ENCODE measurements at places on chromosomes 6 and 20.

DNA sequence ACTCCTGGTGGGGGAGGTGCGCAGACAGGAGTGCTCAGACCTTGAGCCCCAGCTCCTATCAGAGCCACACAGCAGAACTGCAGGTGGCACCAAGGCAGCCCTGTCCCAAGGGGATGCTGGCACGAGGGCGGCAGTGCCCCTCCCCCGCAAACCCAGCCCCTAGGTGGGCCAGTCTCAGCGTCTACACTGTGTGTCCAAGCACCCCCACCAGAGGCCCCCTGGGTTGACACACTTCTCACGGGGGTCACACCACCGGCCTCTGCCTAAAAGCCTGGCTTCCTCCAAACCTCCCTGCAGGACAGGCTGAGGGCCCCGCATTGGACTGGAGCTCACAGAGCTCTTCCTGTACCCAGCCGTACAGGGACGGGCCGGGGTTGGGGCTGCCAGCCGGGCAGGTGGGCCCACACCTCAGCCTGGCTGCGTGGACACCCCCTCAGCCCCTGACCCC, 8.1 kb downstream of the SLC2A4RG start:
- DNase-seq: no peak

DNA sequence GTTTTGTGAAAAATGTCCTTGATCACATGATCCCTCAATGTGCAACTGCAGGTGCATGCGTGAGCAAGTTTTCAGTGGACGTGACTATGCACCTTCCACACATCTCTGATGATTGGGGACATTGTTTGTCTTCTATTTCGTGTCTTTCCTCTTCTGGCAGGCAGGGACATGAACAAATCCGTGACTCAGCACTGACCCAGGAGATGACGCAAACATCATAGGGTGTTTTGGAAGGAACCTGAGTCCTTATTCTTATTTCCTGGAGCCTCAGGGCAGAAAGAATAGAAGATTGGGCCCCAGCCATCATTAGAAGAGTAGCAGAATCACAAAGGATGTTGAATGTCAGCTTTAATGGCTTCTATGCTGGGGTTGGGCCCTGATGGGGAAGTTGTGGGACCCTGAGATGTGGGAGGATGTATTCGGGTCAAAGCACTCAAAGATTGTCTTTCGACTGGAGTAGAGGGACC, 11.9 kb upstream of the SIRPD start:
- no peak for DNase-seq

- no peak for DNase-seq
These were observed 9.4 kb upstream of the CRIP3 start for GRCh38 chr6:43318011-43318410.

GRCh38 chr6:21186479-21187055, 407.0 kb upstream of the SOX4 start:
- DNase-seq: no peak

DNA sequence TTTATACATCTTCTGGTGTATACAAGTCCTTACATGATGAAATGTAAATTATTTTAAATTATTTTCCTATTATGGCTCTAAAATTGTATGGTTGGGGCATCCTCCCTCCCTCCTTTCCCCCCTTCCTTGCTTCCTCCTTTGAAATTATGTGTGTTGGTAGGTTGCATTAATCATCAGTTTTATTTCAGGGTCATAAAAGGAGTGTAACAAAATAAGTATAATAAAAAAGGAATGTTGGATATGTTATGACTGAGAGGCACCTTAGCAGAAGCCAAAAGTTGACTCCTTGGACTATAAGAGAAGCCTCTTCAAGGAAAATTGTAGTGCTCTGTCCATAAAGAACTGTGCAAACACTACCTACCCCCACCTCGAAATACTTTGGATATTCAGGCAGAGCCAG, 46.6 kb upstream of the PTPRK start:
- DNase-seq: no peak

- DNase-seq: no peak
These were observed 8.1 kb downstream of the LYRM2 start for GRCh38 chr6:89630488-89630887.

DNA sequence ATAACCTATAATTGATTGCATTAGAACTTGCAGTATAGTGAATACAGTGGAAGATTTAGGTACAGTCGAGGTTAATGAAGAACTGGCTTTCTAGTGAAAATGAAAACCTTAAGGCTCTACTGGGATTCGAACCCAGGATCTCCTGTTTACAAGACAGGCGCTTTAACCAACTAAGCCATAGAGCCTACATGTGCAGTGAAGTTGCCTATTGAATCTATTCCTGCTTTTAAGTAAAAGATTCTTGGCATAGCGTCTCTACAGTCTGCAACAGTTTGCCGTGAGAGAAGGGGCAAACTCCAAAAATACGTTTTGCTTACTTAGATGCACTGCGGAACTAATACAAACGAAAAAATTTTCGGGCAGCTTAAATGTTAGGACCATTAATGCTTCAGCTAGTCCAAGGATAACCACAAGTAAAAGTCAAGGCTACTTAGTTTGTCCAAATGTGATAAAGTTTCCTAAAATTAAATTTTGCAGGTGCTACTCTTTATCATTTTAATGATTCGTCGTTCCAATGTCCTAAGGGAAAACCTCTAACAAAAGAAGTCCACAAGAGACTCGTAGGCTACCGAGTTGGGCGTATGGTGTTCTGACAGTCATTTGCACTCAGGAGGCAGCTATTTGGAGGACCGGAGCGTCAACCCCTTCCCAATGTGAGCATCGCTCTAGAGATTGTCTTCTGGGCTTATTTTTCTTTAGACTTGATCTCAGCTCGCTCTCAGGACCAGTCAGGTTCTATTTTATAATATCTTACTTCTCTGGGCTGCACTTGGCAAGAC, 31.3 kb upstream of the ZSCAN23 start:
- no peak for DNase-seq

- DNase-seq: no peak
These were observed 835.3 kb upstream of the EPHA7 start for GRCh38 chr6:94254689-94255088.

GRCh38 chr6:169034516-169035167, 219.0 kb downstream of the THBS2 start:
- no peak for DNase-seq

DNA sequence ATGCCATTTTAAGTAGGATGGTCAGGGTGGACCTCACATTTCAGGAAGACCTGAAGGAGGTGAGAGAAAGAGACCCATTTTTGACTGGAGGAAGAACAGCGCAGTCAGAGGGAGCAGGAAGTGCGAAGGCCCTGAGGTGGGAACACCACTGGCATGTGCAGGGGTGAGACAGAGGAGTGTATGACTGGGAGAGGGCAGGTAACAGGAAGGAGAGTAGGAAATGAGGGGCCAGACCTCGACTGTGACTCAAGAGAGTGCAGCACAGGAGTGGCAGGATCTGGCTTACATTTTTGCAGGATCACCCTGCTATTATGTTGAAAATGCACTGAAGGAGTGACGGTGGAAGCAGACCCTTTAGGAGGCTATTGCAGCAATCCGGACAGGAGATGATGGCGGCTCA, 117.7 kb upstream of the CDYL start:
- DNase-seq: no peak

DNA sequence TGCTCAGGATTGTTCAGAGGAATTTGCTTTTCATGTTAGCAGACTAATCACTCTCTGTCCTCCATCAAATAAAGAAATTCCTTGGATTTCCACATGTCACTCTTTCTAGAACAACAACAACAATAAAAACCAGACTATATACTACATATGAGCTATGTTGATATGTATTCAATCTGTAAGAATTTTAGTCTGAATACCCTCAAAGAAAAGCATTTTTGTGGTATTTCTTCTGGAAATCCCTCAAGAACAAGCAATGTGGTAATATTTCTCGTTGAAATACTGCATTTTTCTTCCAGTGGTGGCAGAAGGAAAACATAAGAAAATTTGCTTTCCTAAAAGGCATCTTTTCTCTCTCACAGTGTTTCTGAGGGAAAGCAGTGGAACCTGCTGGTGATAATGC, 312.6 kb upstream of the RSPO3 start:
- DNase-seq: no peak

- DNase-seq: no peak
These were observed 30.4 kb downstream of the ZC3H12D start for GRCh38 chr6:149454346-149454848.

GRCh38 chr6:124436803-124437202, 525.4 kb upstream of the RNF217 start:
- DNase-seq: no peak

DNA sequence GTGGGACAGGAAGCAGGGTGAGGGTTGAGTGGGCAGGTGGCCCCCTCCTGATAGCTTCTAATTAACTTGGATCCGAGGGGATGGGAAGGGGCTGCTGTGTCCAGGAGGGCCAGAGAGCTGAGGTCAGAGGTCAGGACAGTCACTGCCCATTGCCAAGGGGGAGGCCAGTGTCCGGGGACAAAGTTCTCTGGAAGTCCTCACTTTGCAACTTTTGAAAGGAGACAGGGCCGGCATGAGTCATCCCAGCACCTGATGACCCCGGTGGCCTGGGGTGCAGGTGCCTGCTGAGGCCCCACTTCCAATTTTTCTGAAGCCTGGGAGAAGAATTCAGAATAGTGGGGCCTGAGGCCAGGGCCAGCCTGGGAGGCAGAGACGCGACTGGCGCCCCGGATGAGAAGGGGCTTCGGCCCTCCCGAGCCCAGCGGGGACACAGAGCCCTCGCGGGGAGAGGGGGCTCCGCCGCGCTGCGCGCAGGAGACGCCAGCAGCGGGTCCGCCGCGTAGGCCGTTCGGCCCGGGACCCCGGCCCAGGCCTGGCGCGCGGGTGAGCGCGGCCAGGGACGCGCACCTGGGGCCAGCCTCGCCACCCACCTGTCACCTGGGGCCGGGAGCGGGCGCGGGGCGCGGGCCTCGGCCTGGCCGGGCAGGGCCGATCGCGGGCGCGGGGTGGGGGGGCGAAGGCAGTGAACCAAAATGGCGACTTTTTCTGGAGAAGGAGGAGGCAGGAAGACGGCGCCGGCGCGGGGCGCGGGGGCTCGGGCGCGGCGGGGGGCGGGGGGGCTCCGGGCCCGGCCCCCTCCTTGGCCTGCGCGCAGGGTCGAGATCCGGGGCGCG, 586 bp downstream of the ZNF512B start:
- no peak for DNase-seq

GRCh38 chr6:166555086-166555485, 31.4 kb downstream of the RAMACL start:
- DNase-seq: no peak

- no peak for DNase-seq
These were observed 31.9 kb downstream of the HIVEP2 start for GRCh38 chr6:142913036-142913510.

DNA sequence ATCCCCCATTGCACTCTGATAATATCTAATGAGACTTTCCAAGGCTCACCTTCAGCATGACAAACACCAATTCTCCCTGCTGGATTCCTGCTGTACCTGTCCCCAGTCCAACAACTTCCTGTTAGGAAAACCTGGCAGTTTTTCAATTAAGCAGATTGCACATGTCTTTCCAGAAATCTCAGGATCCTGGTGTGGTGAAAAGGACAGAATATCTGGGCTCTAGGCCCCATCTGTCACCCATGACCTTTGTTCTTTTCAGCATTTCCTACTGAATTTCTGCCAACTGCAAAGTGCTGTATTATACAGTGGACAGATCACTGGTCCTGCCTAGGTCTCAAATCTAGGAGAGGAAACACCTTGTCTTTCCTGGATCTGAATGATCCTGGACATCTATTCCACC, 27.7 kb upstream of the DTNBP1 start:
- no peak for DNase-seq

DNA sequence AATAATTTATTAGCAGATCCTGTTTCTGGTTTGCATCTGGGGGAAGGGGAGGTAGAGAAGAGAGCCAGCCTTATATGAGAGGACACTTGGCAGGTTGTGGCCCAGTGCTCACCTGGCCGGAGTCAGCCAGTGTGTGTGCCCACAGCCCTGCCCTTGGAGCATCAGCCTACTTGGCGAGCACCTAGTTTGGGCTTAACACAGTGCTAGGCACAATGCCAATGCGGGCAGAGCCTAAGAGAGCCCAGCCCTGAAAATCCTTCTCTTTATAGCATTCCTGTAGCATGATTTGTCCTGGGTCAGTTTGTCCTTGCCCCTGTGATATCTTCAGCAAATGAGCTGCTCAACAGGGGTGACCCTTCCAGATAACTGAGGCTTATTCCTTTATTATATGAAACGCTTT, 73.0 kb downstream of the SLX4IP start:
- DNase-seq: no peak

DNA sequence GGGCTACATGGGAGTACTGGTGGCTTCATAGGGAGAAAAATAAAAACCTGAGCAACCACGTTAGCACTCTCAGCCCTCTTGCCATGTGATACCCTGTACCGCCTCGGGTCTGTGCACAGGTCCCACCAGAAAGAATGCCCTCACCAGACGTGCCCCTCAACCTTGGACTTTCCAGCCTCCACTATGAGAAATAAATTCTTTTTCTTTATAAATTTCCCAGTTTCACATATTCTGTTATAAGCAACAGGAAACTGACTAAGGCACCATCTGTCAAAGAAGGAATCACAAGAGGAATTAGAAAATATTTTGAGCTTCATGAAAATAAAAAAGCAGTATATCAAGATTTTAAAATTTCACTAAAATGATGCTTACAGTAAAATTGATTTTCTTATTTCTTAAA, 168.4 kb upstream of the BMP5 start:
- no peak for DNase-seq

GRCh38 chr6:18053078-18053477, 65.6 kb upstream of the KIF13A start:
- no peak for DNase-seq

DNA sequence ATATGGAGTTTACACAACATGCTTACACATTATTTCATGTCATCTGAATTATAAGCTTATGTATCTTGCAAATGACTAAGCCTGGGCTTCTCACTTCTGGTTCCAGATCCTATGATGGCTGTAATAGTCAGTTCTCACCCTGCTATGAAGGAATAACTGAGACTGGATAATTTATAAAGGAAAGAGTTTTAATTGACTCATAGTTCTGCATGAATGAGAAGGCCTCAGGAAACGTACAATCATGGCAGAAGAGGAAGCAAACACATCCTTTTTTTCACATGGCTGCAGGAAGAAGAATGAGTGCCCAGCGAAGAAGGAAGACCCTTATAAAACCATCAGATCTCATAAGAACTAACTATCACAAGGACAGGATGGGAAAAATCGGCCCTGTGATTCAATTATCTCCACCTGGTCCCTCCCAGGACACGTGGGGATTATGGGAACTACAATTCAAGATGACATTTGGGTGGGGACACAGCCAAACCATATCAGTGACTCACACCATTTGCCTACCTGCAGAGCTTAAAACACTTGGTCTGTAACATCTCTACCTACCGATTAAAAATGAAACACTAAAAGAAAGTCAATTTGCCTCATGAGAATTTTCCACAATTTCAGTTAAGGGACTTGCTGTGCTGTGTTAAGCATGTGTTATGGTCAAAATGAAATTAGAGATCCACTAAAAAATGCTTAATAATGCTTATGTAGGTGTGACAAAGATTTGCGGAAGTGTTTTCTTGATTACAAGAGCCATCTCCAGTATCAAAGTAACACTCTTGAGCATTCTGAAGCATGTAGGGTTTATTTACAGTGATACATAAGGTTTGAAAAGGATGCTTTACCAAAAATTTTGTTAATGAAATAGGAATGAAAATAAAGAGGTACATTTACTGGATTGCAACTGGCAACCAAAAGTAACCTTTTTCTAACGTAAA, 2.2 kb upstream of the RWDD1 start:
- DNase-seq: no peak

GRCh38 chr6:127277878-127278843, 11.5 kb downstream of the RNF146 start:
- DNase-seq: no peak

GRCh38 chr20:8162610-8163009, 30.5 kb downstream of the PLCB1 start:
- no peak for DNase-seq

All from activated CD8-positive, alpha-beta memory T cell treated with anti-CD3 and anti-CD28 coated beads for 48 hours (primary cell).